Right atrium auricular region (tissue), 2 donors: ENCODE measurements at places on chromosomes 5 and 9. TPM values are rescaled to one million over a fixed set of nuclear protein-coding genes. Genes with fewer than 3 reads are reported as not detected.

Gene LNPEP
- 50.2 TPM for total RNA-seq

Gene MYOT
- 55.4 TPM for total RNA-seq

Gene DBH
- not detected for total RNA-seq

Gene CKMT2
- 909 TPM for total RNA-seq

Gene ANKRD33B
- total RNA-seq, result 4.7 TPM

Gene NTNG2
- 5.2 TPM for total RNA-seq

- peak within 1 kb of the TSS; percentile 98 for H3K27ac ChIP-seq
- peak; percentile 65 for DNase-seq
- H3K27me3 ChIP-seq, result no peaks in the 10 kb centered on the region
- peak within 1 kb of the TSS; percentile 87 for H3K4me3 ChIP-seq
Observed at GRCh38 chr9:27572918-27573633, at the start of gene C9orf72. TSS of gene C9orf72 (minus strand) at chr9:27573481. CDS start at chr9:27567120, 6,361 bp downstream.

GRCh38 chr5:61334868-61335615, 3.0 kb downstream of the ZSWIM6 start:
- H3K27ac ChIP-seq, result no peak overlapping the region
- DNase-seq, result no peak
- H3K36me3 ChIP-seq, result no peaks in the 10 kb centered on the region
- peak overlapping the region; percentile 93 for H3K4me3 ChIP-seq
- no peaks in the 10 kb centered on the region for H3K27me3 ChIP-seq

GRCh38 chr5:91224456-91224855, 158.7 kb downstream of the ARRDC3 start:
- H3K36me3 ChIP-seq, result no peaks in the 10 kb centered on the region
- no peak overlapping the region for H3K4me3 ChIP-seq
- H3K27me3 ChIP-seq, result no peaks in the 10 kb centered on the region
- no peak for DNase-seq
- no peak overlapping the region for H3K27ac ChIP-seq
- H3K4me1 ChIP-seq, result no peaks in the 10 kb centered on the region

DNA sequence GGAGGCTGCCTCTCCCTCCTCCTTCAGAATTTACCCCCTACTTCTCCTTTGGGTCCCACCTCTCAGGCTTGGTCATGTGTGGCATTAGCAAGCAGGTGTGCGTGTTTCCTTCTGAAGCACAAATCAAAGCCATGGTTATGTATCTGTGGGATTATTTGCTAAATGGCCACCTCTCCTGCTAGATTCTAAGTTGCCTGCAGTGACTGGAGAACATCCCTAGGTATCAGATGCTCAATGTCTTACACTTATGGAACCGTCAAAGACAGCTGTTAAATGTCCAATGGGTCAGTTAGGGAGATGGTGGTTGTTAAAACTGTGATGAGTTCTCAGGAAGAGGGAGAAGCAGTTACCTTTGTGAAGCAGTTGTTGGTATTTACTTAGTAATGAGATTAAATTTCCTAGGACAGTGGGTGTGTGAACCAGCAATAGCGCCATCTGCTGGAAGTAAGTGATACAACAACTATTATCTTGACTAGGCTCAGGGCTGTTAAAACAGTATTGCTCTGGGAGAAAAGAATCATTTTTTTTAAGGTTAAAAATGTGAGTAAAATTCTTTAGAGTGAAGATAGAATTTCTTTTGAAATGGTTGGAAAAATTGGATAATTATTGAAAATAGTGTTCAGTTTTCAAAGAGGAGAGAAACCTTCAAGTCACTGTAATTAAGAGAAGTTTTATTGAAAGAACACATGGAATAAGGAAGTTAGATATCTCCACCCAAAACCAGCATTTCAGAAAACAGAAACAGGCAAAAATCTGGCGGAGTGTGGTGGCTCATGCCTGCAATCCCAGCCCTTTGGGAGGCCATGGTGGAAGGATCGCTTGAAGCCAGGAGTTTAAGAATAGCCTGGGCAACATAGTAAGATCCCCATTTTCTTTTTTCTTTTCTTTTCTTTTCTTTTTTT, 71.3 kb downstream of the TMC1 start:
- no peak overlapping the region for H3K27ac ChIP-seq
- H3K4me3 ChIP-seq, result no peak overlapping the region
- no peak for DNase-seq

DNA sequence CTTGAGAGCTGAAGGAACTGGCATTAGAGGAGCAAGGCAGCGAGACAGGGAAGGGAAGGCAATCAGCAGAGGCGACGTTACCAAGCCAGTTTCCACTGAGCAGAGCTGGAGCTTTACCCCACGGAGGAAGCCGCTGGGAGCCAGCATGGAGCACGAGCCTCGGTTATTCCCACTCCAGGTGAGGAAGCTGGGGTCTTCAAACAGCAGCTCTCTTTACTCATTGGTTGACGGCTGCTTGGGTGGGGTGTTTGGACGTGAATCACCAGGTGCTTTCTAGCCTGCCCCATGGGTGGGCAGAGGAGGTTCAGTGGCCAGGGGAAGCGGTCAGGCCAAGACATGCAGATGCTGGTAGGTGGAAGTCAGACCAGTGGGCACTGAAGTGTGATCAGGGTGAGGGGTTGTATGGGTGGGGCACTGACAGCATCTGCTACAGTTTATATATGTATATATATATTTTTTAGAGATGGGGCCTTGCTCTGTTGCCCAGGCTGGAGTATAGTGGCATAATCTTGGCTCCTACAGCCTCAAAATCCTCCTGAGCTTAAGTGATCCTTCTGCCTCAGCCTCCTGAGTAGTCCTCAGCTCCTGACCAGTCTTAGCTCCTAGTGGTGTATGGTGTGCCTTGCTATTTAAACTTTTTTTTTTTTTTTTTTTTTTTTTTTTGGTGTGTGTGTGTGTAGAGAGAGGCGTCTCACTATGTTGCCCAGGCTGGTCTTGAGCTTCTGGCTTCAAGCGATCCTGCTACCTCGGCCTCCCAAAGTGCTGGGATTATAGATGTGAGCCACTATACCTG, 12.4 kb downstream of the SNX30 start:
- H3K27ac ChIP-seq, result no peak overlapping the region
- no peaks in the 10 kb centered on the region for H3K36me3 ChIP-seq
- H3K27me3 ChIP-seq, result no peaks in the 10 kb centered on the region
- no peak overlapping the region for H3K4me3 ChIP-seq
- H3K4me1 ChIP-seq, result no peaks in the 10 kb centered on the region

DNA sequence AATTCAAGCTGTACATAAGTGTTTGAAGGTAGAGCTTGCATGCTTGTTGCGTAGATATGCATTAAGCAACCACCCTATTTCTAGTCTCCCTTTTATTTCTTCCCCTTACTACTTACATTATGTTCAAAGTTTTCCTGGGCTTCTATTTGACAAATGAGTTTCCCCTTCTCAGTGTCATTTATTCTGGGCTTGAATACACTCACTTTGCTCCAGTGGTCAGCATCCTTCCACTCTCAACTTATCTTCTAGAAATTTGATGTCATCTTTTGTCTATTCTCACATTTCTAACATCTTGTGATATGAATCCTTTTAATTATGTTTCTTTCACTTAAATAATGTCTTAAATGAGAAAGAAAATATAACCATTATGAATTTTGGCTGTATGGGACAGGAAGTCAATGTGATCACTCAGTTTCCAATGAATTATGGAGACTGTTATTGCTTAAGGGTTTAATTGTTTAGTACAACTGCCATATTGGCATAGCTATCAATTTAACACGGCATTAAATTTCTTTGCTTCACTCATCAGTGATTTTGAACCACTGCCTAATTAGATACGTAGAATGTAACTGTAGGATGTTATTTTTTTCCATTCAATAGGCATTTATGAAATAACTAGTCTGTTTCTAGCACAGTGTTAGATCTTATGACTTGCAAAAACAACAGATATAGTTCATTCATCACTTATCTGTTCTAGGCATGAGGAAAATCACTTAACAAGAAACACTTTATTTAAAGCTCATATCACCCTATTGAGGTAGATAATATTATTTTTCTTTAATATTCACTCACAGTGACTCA, 105.5 kb upstream of the CDH12 start:
- no peak for DNase-seq
- no peaks in the 10 kb centered on the region for H3K36me3 ChIP-seq
- no peak overlapping the region for H3K4me3 ChIP-seq
- H3K27ac ChIP-seq, result no peak overlapping the region
- H3K27me3 ChIP-seq, result no peaks in the 10 kb centered on the region

DNA sequence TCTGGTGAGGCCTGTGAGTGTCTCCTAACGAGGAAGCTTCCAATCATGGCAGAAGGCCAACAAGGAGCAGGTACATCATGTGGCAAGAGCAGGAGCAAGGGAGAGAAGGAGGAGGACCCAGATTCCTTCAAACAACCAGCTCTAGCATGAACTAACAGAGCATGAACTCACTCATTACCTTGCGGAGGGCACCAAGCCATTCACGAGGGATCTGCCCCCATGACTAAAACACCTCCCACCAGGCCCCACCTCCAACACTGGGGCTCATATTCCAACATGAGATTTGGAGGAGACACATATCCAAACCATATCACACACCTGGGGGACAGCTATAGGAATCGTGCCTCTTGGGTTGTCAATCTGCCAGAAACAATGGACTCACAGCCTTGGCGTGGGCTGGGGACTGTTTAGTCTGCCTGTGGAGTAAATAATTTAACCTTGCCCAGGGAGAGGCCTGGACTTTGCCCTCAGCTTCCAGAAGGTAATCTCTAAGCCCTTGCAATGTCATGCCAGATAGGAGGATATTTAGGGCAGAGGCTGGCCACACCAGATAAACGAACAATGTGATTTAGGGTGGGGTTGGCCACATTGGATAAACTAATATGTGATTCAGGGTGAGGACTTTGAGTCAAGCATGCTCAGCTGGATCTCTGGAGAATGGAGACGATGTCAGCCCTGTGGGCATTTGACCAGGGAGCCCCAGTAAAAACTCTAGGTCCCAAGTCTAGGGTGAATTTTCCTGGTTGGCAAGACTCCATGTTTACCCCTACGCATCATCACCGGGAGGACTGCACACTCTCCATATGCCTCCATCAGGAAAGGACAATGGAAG, 13.6 kb upstream of the VDAC1 start:
- H3K4me1 ChIP-seq, result peaks cover 12% of the 10 kb centered on the region
- H3K27ac ChIP-seq, result no peak overlapping the region
- DNase-seq, result no peak
- no peak overlapping the region for H3K4me3 ChIP-seq
- H3K36me3 ChIP-seq, result no peaks in the 10 kb centered on the region

GRCh38 chr5:84032324-84032723, 311.7 kb upstream of the HAPLN1 start:
- H3K4me1 ChIP-seq, result no peaks in the 10 kb centered on the region
- H3K36me3 ChIP-seq, result no peaks in the 10 kb centered on the region
- no peak overlapping the region for H3K27ac ChIP-seq
- H3K4me3 ChIP-seq, result no peak overlapping the region
- no peak for DNase-seq

- no peak for DNase-seq
- H3K27me3 ChIP-seq, result no peaks in the 10 kb centered on the region
- H3K4me1 ChIP-seq, result peaks cover 8% of the 10 kb centered on the region
- H3K27ac ChIP-seq, result peak overlapping the region; percentile 61
- H3K36me3 ChIP-seq, result no peaks in the 10 kb centered on the region
Observed at GRCh38 chr9:96048956-96049831, 173.7 kb downstream of the ERCC6L2 start.

GRCh38 chr5:63923914-63924313, 38.3 kb downstream of the HTR1A start:
- H3K27me3 ChIP-seq, result no peaks in the 10 kb centered on the region
- H3K36me3 ChIP-seq, result no peaks in the 10 kb centered on the region
- H3K27ac ChIP-seq, result no peak overlapping the region
- no peaks in the 10 kb centered on the region for H3K4me1 ChIP-seq
- DNase-seq, result no peak
- H3K4me3 ChIP-seq, result no peak overlapping the region

DNA sequence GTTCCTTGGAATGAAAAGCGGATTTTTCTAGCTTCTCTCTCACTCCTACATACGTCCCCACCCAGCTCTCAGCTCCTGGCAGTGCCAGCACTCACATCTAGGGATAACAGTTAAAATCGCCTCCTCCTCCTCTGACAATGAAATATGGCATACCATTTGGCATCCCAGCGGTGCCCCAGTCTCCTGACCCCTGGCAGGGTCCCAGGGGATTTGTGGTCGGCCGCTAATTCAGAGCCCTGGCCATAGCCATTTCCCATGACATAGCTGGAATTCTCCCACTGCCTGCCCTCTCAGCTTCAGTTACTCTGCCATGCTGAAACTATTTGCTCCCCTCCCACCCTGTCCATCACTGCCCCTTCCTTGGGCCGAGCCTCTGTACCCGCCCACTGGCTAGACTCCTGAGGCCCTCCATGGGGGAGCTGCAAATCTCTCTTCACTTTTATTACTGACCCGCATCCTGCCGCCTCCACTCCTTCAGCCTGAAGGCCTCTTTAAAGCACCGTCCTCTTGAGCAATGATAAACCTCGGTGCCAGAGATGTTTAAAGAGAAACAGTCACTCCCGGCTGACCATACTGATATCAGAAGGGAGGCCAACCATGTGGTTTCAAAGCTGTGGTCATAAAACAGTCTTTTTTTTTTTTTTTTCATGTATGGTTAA, 139.8 kb downstream of the SLIT3 start:
- H3K4me1 ChIP-seq, result peaks cover 24% of the 10 kb centered on the region
- H3K27ac ChIP-seq, result peak overlapping the region; percentile 54
- H3K27me3 ChIP-seq, result no peaks in the 10 kb centered on the region
- no peak overlapping the region for H3K4me3 ChIP-seq
- peak; percentile 71 for DNase-seq
- H3K36me3 ChIP-seq, result no peaks in the 10 kb centered on the region

DNA sequence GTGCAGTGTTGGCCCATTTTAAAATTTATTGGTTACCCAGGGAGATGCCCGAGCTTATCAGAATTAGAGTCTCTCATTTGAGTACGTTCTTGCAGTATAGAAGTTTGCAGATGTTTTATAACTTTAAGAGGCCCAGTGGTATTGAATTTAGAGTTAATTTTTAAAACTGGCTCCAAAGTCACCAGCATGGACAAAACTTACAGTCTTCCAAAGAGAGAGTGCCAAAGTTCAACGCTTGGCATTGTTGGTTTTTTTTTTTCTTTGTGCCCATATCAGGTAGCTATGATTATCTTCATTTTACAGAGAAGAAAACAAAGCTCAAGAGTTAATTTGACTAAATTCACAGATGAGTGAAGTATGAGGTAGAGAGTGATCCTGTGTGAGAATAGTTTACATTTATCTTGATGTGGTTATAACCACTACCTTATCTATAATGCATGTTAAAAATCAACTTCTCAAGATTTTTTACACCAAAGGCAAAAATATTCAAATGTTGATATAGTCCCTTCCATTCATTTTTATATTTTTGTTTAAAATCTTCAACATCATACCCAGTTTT, 273.7 kb upstream of the DMRT1 start:
- no peaks in the 10 kb centered on the region for H3K4me1 ChIP-seq

GRCh38 chr9:133915534-133916158, 76.5 kb downstream of the VAV2 start:
- H3K4me1 ChIP-seq, result no peaks in the 10 kb centered on the region
- no peak overlapping the region for H3K27ac ChIP-seq
- DNase-seq, result no peak

GRCh38 chr5:143922718-143923117, 110.8 kb downstream of the HMHB1 start:
- no peaks in the 10 kb centered on the region for H3K36me3 ChIP-seq
- no peak for DNase-seq
- H3K27me3 ChIP-seq, result no peaks in the 10 kb centered on the region
- H3K4me3 ChIP-seq, result no peak overlapping the region
- no peaks in the 10 kb centered on the region for H3K4me1 ChIP-seq

GRCh38 chr5:135159626-135160025, 125.6 kb upstream of the PITX1 start:
- no peak overlapping the region for H3K27ac ChIP-seq
- no peaks in the 10 kb centered on the region for H3K27me3 ChIP-seq
- H3K4me1 ChIP-seq, result no peaks in the 10 kb centered on the region
- no peak overlapping the region for H3K4me3 ChIP-seq
- no peaks in the 10 kb centered on the region for H3K36me3 ChIP-seq
